ENCODE measurements at places on chromosomes 1 and 21.

DNA sequence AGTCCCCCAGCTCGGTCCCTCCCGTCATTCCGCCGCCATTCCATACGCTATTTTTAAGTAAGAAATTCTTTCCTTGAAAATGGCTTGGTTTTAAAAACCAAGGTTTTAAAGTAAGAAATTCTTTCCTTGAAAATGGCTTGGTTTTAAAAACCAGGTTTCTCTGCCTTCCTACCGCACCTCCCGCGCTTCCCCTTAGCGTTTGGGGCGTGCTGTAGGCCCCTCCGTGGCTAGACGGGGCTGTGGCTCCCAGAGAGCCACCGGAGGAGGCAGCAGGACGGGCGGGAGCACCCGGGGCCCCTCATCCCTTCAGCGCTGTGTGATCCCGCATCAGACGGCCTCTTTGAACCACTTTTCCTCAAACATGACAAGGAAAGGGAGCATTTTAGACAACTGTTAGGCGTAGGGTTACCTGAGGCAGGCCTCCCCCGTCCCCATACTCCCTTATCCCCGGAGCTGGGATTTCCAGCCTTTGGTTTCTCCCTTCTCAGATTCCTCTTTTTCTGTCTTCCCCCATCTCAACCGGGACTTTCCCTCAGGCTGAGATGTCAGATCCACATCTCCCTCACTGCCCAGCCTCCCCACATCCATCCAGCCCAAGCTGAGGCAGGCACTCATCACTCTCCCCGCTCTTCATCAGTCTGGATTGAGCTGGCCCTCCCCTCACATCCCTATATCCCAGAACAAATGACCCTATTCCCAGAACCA, 541 bp upstream of the CD58 start:
- no peak for DNase-seq

DNA sequence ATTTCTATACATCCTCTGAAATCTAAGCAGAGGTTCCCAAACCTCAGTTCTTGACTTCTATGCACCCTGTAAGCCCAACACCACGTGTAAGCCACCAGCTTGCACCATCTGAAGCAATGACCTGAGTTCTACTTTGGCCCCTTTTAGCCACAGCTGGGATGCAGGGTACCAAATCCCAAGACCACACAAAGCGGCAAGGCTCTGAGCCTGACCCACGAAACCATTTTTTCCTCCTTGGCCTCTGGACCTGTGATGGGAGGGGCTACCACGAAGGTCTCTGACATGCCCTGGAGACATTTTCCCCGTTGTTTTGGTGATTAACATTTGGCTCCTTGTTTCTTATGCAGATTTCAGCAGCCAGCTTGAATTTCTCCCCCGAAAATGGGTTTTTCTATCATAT, 38.8 kb downstream of the STXBP3 start:
- DNase-seq: no peak

DNA sequence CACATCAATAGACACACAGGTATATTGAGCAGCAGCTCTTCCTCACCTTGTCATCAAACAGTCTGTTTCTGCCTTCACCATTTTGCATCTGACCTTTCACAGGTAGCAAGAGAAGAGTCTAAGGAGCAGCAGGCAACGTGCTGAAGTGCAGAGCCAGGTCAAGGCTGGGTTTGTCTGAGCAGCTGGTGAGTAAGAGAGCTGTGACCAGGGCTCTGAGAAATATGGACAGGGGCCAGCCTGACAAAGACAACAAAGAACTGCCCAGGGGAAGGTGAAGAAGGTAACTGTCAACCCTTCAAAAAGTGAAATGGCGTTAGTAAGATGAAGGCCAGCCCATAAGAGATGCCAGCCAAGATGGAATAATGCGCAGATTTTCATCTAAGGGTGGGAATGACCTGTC, 58.9 kb upstream of the LRRC8D start:
- no peak for DNase-seq

- no peak for DNase-seq
Observed at GRCh38 chr1:43337588-43337987, at the start of gene MPL. MPL (plus strand) TSS chr1:43337818; CDS start chr1:43337849, 31 bp downstream.

DNA sequence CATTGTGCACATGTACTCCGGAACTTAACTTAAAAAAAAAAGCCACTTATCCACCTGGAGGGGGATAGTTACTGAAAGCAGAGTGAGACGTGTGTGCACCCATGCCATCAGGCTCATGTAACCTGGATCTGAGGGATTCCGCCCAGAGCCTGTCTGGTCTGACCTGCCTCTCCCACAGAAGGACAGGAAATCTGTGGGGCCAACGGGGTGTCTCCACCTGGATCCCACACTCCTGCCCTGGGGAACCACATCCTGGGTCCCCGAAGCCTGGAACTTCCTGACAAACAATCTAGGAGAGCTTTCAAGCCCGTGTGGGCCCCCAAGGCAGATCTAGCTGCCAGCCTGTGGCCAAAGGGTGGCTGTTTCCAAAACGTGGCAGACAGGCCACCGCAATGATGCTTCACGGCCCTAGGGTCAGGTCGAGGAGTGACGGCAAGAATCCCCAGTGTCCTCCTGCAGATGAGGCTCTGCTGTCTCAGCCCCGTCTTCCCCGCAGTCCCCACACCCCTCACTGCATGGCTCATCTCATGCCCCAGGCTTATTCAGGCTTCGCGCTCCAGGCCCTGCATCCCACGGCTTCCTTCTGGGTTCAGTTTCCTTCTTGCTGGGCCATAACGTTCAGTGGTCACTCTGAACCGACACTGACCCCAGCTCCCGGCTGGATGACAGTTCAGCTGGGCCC, 21.0 kb upstream of the PCBP3 start:
- no peak for DNase-seq

GRCh38 chr1:240572328-240572727, 39.6 kb downstream of the GREM2 start:
- DNase-seq: no peak

GRCh38 chr1:175272361-175272760, 79.8 kb upstream of the KIAA0040 start:
- no peak for DNase-seq

- DNase-seq: no peak
Observed at GRCh38 chr1:165575468-165576099, 31.8 kb downstream of the LRRC52 start.

DNA sequence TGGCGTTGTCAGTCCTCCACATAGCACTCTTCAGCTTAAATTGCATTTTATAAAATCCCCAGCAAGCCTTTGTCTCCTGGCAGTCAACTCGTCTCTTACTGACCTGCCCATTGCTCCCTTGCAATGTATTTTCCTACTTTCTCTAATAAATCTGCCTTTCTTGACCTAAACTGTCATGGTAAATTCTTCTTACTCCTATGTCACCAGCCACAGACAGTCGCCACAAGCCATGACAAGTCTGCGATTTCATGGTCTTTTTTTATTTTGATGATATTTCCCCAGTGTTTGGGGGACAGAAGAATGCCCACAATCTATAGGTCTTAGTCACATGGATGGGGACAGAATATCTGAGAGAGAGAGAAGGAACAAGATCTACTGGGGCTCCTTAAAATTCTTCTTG, 8.4 kb downstream of the IFNAR2 start:
- DNase-seq: no peak
